Progenitor cell of endocrine pancreas (in vitro differentiated cells): ENCODE measurements at places on chromosomes 5 and 9. TPM values are rescaled to one million over a fixed set of nuclear protein-coding genes. Genes with fewer than 3 reads are reported as not detected.

DNA sequence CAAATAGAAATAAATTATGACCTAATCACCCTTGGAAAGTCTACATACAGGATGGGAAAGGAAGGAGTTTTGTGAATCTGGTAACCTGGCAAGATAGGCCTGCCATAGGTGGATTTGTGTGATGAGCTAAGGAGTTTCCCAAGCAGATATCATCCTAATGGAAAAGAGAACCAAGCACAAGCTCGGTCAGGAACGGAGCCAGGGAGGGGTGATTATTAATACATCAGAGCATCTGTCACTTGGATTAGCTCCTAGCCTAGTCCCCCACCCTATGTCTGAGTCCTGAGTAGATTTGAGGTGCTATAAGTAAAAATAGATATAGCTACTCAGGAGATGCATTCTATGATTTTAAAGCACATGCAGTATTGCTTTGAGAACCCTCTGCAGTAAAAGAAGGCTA is 57.3 kb upstream of the SMARCA2 start:
- no peak for DNase-seq
- no peaks in the 10 kb centered on the region for H3K36me3 ChIP-seq
- H3K4me3 ChIP-seq = no peak overlapping the region
- H3K27ac ChIP-seq = no peak overlapping the region
- H3K27me3 ChIP-seq = peaks cover 7% of the 10 kb centered on the region

DNA sequence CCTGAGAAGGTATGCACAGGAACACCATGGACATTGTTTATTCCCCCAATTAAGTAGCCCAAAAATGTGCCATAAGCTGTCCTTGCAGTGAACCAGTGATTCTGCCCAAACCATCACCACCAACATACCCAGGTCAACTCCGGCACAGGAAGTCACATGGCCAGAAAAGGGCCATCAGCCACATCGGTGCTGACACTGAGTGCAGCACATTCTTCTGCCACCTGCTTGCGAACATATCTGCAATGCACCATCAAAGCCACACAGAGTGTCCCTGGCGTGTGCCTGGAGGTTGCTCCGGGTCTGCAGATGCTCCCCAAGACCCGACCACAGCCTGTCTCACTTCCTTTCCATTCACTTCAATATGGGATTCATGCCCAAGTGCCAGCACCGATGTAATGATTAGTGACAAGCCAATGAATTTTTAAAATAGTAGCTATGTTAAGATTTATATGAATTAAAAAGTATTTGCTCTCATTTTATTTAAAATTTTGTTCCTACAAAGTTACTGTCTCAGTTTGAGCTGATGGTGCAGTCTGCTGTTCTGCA is 37.6 kb downstream of the SYK start:
- H3K27ac ChIP-seq = no peak overlapping the region
- no peaks in the 10 kb centered on the region for H3K4me1 ChIP-seq
- H3K27me3 ChIP-seq = no peaks in the 10 kb centered on the region
- no peaks in the 10 kb centered on the region for H3K36me3 ChIP-seq

- peaks cover 13% of the 10 kb centered on the region for H3K4me1 ChIP-seq
- no peaks in the 10 kb centered on the region for H3K36me3 ChIP-seq
- peaks cover 3% of the 10 kb centered on the region for H3K27me3 ChIP-seq
- no peak for DNase-seq
- no peak overlapping the region for H3K4me3 ChIP-seq
- H3K27ac ChIP-seq = no peak overlapping the region
Observed at GRCh38 chr5:9411142-9411541, 134.7 kb downstream of the SEMA5A start.

DNA sequence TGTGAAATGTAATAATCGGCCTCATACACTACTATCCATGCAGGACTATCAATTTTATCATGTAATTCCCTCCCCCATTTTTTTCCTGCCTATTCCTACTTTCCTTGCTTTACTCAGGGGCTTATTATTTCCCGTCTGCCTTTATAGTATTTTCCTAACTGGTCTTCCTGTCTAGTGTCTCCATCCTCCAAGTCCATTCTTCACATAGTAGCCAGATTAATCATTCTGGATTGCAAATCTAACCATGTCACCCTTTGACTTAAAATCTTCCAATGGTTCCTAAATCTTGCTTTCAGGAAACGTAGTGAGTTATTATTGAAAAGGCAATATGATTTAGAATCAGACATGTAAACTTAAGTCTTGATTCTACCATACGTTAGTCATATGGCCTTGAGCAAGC is 307.4 kb upstream of the HAPLN1 start:
- H3K4me3 ChIP-seq = no peak overlapping the region
- H3K27ac ChIP-seq = no peak overlapping the region
- DNase-seq = no peak
- H3K27me3 ChIP-seq = no peaks in the 10 kb centered on the region
- no peaks in the 10 kb centered on the region for H3K4me1 ChIP-seq
- peaks cover 2% of the 10 kb centered on the region for H3K36me3 ChIP-seq

GRCh38 chr9:107127608-107128007 is 155.5 kb upstream of the RAD23B start:
- H3K27ac ChIP-seq = no peak overlapping the region
- peaks cover 6% of the 10 kb centered on the region for H3K4me1 ChIP-seq
- no peak overlapping the region for H3K4me3 ChIP-seq
- peaks cover 8% of the 10 kb centered on the region for H3K27me3 ChIP-seq

DNA sequence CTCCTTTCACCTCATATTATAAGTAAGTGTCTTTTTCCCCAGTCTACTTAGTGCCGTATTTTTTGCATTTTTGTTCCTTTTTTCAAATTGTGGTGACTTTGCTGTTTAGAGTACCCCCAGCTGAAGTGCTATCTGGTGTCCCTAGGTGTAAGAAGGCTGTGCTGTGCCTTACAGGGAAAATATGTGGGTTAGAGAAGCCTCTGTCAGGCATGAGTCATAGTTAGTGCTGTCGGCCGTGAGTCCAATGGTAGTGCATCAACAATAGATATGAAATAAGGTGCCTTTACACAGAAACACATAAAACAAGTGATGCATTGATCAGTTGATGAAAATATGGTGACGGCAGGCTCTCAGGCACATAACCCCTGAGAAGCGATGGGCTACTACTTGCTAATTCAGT is 20.1 kb downstream of the SYK start:
- no peak overlapping the region for H3K27ac ChIP-seq
- no peak overlapping the region for H3K4me3 ChIP-seq
- no peaks in the 10 kb centered on the region for H3K27me3 ChIP-seq
- H3K4me1 ChIP-seq = no peaks in the 10 kb centered on the region
- no peak for DNase-seq
- peaks cover 7% of the 10 kb centered on the region for H3K36me3 ChIP-seq

- H3K27ac ChIP-seq = no peak overlapping the region
- H3K4me3 ChIP-seq = no peak overlapping the region
- no peaks in the 10 kb centered on the region for H3K4me1 ChIP-seq
- DNase-seq = no peak
- no peaks in the 10 kb centered on the region for H3K36me3 ChIP-seq
Observed at GRCh38 chr5:181076920-181077319, 36.9 kb downstream of the BTNL9 start.

- H3K36me3 ChIP-seq = no peaks in the 10 kb centered on the region
- H3K27me3 ChIP-seq = no peaks in the 10 kb centered on the region
- H3K27ac ChIP-seq = no peak overlapping the region
- no peak overlapping the region for H3K4me3 ChIP-seq
Observed at GRCh38 chr5:13503017-13503416, 441.5 kb downstream of the DNAH5 start.

DNA sequence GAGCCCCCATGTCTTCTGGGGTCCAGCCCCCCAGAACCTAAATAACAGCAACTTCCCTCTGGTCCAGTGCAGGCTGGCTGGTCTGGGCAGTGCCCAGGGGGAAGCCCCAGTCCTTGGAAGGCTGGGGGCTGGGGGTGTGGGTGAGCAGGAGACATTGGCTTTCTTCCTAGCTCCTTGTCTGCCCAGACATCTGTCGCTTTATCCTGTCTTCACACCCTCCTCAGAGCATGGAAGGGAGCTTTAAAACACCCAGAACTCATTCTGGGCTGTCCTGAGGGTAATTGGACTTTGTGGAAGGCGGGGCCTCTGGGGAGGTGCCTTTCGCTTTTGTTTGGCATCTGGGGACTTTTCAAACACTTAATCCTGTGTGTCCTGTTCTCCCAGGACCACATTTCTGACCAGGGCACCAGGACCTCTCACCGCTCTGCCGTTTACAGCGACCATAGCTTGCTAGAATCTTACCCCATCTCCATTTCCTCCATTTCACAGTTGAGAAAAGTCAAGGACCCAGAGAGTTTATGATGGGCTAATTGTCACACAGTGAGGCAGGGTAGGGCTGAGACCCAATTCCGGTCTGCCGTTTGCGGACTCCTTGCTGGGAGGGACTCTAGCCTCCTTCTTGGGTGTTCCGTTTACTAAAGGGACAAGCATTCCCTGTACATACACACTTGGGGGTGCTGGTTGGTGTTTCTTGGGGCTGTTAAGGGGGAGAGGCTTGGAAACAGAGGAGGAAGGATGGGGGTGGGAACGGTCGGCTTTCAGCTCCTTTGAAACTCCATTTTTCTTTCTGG is 1.1 kb downstream of the GSN start:
- peaks cover 53% of the 10 kb centered on the region for H3K27me3 ChIP-seq
- no peak overlapping the region for H3K27ac ChIP-seq
- H3K4me1 ChIP-seq = peaks cover 19% of the 10 kb centered on the region

DNA sequence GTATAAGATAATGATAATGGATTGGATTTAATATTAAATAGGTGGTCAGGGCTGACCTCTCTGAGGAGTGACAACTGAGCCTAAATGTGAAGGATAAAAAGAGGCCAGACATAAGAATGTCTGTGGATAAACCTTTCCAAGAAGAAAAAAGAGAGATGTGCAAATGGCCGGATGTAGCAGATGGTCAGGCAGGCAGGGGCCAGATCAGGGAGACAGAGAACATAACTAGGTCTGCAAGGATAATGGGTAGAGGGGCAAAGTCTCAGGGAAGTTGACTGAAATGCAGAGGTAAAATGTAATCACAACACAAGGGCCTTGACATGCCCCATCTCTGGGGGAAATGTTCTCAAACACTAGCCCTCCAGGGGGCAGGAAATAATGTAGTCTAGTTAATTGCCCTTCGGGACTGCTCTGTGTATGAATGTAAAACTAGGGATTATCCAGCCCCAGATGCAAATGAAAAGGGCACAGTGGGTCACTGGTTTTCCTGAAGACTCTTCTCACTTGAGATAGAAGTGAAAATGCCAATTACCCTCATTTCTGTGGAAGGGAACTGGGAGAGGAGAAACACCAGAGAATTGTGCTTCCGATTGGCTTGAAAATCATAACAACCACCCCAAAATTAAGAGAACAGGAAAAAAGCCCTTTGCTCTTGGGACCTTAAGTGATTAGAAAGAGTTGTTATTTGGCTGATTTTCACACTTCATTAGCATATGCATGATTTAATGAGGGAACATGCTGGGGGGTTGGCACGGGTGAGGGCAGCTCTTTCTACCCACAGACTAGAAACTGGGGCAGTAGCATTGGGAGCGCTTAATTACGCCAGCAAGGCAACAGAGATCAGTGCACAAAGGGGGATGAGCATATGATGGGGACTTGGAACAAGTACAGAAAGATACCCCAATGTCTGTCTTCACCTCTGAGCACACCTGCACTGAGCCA is 88.6 kb downstream of the PPP2R2B start:
- H3K27ac ChIP-seq = no peak overlapping the region
- no peak overlapping the region for H3K4me3 ChIP-seq
- peaks cover 33% of the 10 kb centered on the region for H3K27me3 ChIP-seq
- no peaks in the 10 kb centered on the region for H3K36me3 ChIP-seq
- peaks cover 2% of the 10 kb centered on the region for H3K4me1 ChIP-seq

DNA sequence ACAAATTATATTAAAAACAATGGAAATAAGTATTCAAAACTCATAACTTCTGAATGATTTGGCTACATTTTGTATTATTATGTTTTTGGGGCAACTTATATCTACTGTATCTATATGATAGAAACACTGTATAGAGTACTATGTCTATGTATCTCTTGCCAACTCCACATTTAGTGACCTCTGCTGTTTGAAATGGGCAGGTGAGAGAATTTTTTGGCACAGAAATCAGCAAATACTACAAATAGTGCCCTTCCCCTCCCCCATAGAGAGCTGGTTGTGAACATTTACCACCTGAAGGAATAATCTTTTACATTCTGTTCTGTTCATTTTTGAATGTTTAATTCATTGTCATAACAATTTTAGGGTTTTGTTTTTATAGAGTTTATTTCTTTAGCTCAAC is 545.3 kb downstream of the PDE4D start:
- H3K4me1 ChIP-seq = peaks cover 14% of the 10 kb centered on the region
- H3K36me3 ChIP-seq = no peaks in the 10 kb centered on the region
- no peak overlapping the region for H3K27ac ChIP-seq

- H3K4me3 ChIP-seq = no peak overlapping the region
- peaks cover 36% of the 10 kb centered on the region for H3K27me3 ChIP-seq
- H3K4me1 ChIP-seq = no peaks in the 10 kb centered on the region
- no peak for DNase-seq
- no peak overlapping the region for H3K27ac ChIP-seq
Observed at GRCh38 chr9:76996700-76997099, 22.8 kb upstream of the FOXB2 start.

DNA sequence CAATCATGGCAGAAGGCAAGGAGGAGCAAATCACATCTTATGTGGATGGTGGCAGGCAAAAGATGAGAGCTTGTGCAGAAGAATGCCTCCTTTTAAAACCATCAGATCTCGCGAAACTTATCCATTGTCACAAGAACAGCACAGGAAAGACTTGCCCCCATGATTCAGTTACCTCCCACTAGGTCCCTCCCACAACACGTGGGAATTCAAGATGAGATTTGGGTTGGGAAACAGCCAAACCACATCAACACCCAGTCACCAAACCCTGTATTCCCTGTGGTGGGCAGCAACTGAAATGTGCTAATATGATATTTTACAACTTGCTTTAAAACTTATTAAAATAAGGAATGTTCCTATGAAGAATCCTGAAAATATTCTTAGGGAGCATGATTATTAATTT is 54.2 kb downstream of the RASGRF2 start:
- no peak overlapping the region for H3K27ac ChIP-seq
- no peak for DNase-seq
- H3K4me3 ChIP-seq = no peak overlapping the region
- H3K36me3 ChIP-seq = no peaks in the 10 kb centered on the region

DNA sequence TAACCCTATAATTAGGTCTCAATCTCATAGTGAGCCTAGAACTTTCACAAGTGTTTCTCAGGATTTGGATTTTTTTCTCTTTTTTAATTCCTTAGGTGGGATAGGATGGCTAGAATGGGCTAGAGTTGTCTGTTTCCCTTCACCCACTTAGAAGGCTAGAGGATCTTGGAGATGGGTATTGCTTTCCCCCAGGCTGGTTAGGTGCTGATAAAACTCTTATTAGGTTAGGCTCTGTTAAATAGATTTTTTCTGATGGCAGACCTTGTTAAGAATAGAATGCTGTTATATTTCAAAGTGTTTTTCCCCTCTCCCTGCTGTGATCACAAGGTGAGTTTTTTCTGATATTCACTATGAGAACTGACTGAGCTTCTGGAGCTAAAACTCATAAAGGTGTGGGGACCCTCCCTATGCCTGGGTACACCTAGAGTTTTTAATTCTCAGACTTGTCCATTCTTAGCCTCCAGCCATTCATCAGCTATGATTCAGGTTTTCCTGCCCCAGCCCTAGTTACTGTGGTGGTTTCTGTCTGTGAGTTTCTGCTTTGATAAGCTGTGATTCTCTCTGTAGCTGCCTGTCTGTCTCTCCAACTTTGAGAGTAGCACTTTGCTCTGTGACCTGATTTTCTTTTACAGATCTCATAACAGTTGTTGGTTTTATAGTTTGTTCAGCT is 132.4 kb downstream of the HACD4 start:
- no peak overlapping the region for H3K4me3 ChIP-seq
- no peak for DNase-seq
- no peak overlapping the region for H3K27ac ChIP-seq
- H3K4me1 ChIP-seq = no peaks in the 10 kb centered on the region
- H3K36me3 ChIP-seq = no peaks in the 10 kb centered on the region

The LCN1 gene
- total RNA-seq = not detected in 2 replicates

The DMRT3 gene
- 0.34 and 0.53 TPM in 2 replicates for total RNA-seq

The KIAA0825 gene
- total RNA-seq = 5.8 and 6.3 TPM in 2 replicates

The SHB gene
- total RNA-seq = 22.5 and 23.9 TPM in 2 replicates

The ROPN1L gene
- 0.43 TPM in 1 of 2 replicates, not detected in the other for total RNA-seq

The TGFBI gene
- 2.3 and 3.8 TPM in 2 replicates for total RNA-seq

The PSD2 gene
- total RNA-seq = 0.14 and 0.18 TPM in 2 replicates
